ENCODE measurements at places on chromosomes 5 and 9.
A peak's percentile ranks its signal among the peaks of the same experiment; 100 is the strongest.

DNA sequence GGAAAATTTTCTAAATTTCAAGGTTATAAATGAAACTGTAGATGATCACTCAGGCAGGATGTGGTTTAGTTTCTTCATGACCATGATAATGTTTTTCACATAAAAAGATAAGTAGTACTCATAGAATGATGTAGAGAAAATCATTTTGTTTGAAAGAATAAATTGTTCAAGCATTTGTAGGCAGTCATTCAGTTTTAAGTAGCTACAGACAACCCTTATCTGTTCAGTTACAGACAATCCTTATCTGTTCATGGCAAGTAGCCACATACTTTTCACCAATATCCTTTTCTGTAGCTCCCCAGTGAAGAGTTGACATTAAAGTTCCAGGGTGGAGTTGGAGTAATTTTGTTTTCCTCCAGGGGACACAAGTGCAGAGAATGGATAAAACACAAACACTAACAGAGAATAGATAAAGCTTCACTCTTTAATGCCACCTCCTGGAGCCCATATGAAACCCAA is 278.1 kb upstream of the TNC start:
- DNase-seq: no peak

GRCh38 chr5:45774528-45774927 is 78.3 kb upstream of the HCN1 start:
- no peak for DNase-seq

DNA sequence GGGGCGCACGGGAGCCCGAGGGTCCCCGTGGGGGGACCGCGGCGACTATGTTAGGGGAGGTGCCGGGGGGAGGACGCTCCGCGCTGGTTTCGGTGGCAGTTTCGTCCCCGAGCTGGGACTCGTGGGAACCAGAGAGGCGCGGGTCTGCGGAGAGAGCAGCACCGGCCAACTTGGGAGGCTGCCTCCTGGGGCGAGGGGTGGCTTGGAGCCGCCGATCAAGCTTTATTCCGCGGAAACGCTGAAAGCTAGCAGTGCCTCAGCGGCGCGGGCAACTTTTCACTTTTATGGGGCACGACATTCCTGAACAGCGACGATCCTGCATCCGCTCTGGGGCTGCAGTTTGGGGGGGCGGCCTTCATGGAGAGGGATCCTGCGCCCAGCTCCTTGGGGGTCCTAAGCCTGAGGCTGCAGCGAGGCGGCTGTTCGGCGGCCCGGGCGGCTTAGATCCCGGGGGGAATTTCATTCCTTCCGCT is 369 bp downstream of the OCLN start:
- DNase-seq: no peak

GRCh38 chr5:179734536-179735164 is 2.0 kb downstream of the MAML1 start:
- no peak for DNase-seq

GRCh38 chr5:18433336-18433735 is 799.1 kb downstream of the TAF11L14 start:
- no peak for DNase-seq

DNA sequence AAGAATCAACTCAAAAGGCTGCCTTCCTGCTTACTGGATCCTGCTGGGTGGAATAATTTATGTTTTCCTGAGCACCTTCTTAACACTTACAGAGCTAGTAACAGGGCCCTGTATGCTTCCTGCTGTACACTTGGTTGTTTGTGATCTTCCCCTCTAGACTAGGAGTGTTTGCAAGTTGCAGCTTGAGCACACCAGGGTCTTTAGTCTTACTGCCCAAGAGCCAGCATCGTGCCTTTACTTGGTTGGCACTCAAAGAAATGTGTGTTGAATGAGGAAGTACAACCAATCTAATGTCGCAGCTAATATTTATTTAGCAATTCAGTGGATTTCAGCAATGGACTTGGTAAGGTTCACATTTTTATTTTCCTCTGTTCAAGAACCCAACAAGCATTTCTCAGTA is 57.5 kb upstream of the HAND1 start:
- DNase-seq: no peak

- peak; percentile 18 for DNase-seq
These were observed 2.5 kb upstream of the TMEM174 start for GRCh38 chr5:73170522-73170921.

DNA sequence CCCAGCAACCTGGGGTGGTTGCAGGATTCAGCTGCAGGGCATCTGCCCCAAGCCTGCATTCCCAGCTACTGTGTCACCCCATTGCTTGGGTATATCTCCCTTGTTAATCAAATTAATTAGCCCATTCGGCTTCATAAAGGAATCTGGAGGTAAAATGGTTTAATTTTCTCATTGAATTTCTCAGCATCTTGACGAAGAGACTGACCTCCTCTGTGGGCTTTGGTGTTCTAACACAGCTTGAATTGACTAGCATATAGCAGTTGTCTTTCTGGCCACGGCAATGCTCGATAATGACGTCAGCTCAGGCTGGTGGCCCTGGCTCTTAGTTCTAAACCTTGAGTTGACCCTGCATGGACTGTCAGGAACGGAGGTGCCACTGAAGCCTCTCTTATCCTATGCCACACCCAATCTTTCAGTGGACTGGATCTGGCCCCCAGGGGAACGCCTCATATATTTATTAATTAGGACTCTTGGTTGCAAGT is 72.4 kb downstream of the MSX2 start:
- no peak for DNase-seq

GRCh38 chr5:112467485-112467884 is 48.4 kb upstream of the EPB41L4A start:
- DNase-seq: no peak

DNA sequence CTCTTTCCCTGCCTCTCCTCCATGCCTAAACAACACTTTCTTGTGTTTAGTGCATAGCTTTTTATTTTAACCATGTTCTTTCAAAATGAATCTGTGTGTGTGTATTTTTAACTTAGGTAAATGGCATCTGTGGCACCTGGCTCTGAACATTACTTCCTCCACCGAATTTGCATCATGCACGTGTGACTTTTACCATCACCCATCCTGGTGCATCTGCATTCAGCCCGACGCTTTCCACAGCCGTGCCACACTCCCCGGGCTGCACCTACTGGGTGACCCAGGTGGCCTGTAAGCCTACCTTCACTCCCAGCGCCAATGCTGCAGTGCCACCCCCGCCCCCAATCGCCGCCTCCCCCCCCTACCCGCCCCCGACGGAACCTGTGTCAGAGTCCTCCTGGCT is 12.7 kb upstream of the FCN1 start:
- no peak for DNase-seq

GRCh38 chr9:91978740-91979414 is 28.8 kb upstream of the ROR2 start:
- DNase-seq: no peak

- no peak for DNase-seq
These were observed 79.7 kb upstream of the CDH6 start for GRCh38 chr5:31113666-31114350.

- no peak for DNase-seq
These were observed 374.1 kb upstream of the ACO1 start for GRCh38 chr9:32010322-32010721.

DNA sequence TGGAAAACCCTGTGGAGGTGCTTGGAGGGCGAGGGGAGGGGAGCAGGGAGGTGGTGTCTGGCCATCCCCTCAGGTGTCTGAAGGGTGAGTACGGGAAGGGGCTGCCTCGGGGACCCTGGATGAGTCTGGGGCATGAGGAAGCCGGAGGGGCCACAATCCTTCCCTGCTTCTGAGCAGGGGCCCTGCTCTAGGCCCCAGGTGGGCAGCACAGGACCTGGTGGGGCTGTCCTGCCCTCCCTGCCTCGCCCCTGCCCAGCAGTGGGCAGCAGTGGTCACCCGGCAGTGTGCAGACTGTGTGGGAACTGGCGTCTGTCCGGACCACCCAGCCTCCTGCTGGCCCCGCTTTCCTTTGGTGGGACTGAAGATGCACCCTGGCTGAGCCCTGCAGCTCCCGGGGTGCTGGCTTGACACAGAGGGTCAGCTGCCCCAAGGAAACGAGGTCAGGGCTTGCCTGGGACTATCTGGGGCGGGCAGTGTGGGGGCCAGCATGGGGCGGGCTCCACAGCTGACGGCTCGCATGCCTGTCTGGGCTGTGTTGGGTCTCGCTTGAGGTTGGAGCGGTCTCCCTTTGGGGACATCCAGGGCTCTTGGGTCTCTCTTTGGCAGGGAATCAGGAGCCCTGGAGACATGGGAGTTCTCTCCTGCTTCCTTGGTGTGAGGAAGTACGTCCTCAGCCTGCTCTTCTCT is 26.1 kb downstream of the RXRA start:
- no peak for DNase-seq

GRCh38 chr9:94167376-94167890 is 83.2 kb downstream of the PTPDC1 start:
- no peak for DNase-seq

- DNase-seq: no peak
These were observed 55.9 kb downstream of the OTULIN start for GRCh38 chr5:14720236-14720923.

DNA sequence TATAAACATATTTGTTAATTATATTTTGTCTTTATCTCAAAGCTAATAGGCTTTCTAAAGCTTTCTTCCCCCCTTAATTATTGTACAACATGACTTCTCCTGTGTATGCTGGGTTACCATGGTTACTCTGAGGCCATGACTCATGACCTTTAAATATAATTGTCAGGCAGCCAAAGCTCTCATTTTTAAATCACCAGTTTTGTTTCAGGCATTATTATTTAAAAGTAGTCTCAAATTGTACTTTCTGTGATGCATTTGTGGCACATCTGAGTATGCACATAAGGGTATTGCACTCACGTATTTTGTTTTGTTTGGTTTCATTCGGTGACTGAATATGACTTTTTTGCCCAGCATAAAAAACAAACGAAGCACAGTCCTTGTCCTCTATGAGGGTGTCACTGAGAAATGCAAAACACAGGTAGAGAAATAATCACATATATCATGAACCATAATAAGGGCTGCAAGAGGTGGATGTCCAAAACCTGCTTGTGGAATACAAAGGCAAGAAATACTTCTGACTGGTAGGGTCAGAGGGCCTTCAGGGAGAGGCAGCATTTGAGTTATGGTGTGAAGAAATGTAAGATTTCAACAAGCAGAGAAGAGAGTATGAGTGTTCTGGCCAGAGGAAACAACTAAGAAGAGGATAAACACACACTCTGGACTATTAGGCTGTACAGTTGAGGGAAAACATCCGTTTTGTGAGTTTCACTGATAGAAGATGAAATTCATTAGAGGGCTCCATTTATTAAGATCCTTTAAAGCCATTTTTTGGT is 2.1 kb downstream of the CCDC192 start:
- DNase-seq: no peak

GRCh38 chr5:45262061-45262590 is 434.1 kb downstream of the HCN1 start:
- no peak for DNase-seq

GRCh38 chr5:118894709-118895108 is 93.6 kb downstream of the DTWD2 start:
- no peak for DNase-seq

GRCh38 chr5:139387611-139388197 is 2.0 kb downstream of the MZB1 start:
- no peak for DNase-seq

DNA sequence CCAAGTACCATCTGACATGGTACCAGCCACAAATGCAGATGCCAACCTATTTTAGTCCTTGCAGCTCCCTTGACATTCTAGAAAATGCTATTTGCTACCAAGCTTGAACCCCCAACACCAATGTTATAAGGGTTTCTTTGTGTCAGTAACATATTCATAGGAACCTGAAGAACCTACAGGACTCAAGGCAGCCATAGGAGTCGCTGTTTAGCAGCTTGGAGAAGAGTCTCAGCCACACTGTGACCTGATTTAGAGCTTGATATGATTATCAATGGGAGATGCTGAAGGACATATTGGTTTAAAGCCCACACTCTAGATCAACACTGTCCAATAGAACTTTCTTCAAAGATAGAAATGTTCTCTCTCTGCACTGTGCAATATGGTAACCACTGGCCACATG is 6.4 kb upstream of the ZFR start:
- no peak for DNase-seq

GRCh38 chr5:55305345-55305744 is 2.1 kb downstream of the DHX29 start:
- no peak for DNase-seq

GRCh38 chr9:96219026-96219899 is 82.7 kb downstream of the HSD17B3 start:
- peak; percentile 27 for DNase-seq

- DNase-seq: no peak
These were observed 3.9 kb downstream of the SPTAN1 start for GRCh38 chr9:128556276-128556675.

DNA sequence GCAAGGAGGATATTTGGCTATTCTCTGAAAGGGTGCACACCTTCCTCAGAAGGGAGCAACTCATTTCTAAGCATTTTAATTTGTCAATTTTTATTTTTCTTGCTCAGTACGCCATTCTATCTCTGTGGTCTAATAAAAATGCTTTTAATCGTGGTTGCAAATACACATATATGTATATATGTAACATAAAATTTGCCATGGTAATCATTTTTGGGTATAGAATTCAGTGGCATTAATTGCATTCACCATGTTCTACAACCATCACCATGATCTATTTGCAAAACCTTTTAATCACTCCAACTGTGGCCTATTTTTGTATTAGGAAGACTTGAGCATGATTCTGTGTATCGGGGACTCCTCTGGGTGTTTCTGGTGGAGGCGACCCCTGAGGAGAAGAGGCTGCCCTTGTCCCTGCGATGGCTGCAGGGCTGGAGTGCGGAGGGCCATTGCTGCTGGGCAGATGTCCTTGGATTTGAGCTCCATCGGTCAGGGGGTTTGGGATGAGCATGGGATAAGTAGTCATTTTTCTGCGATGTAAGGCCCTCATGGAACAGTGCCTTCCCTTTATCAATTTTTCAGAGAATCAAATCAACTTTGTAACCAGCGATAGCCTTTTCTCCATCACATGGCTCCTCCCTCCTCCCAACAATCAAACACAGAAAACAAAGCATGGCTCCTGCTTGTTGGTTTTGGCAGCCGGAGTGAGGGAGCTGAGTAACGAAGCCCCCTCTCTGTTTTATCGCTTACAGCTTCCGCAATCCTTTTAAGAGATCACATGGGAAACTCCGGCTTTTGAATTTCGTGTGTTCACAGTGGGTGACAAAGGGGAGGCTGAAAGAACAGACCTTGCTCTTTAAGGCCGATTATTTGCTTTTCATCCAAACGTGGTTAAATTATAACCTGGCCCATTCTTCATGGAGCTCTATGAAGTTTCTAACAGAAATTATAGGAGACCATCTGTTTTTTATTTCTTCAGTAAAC is 187.3 kb downstream of the TENT4A start:
- no peak for DNase-seq

GRCh38 chr9:127214421-127215267 is 49.9 kb upstream of the GARNL3 start:
- peak; percentile 64 for DNase-seq

DNA sequence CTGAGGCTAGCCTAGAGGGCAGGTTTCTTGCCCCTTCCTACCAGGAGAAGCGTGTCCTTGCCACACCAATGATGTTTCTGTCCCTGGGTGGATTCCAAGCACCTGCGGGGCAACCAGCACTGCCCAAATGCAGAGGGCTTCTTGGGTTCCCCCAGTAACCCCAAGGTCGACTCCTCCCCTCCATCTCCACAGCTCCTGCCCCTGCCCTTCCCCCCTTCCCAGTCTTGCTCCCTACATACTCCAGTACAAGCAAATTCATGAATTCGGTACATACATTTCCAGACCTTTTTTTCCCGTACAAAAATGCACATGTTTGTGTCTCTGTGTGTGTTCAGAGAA is 12.8 kb upstream of the JADE2 start:
- no peak for DNase-seq

All from activated naive CD4-positive, alpha-beta T cell treated with Interleukin-2 at 50 U/mL for 16 hours (primary cell).